ENCODE measurements at places on chromosomes 4 and X.

DNA sequence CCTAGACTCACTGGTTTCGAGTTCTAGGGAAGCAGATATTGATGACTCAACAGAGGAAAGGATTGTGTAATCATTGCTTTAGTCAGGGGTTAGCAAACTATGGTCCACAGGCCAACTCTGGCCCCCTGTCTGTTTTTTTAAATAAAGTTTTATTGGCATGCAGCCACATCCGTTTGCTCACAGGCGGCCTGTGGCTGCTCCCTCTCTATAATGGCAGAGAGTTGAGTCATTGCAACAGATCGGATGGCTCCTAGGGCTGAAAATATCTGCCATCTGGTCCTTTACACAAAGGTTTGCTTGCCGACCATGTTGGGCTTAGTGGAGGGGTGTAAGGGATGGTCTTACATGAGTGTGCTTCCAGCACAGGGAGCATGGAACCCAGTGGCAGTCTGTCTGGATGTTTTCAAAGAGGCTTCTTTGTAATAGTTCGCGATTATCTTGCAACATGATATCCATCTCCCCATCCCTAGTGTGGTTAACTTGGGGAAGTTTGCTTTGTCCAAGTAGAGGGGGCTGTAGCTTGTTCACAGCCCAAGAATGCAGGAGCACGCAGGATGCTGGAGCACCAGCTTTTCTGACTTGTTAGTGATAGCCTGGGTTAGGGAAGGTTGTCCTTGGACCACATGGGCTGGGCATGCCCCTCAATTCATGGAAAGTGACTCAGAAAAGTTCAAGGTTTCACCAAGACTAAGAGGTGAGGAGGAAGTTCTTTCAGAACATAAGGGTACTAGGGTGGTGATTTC lies 59.3 kb upstream of the CLDN34 start:
- DNase-seq: no peak

DNA sequence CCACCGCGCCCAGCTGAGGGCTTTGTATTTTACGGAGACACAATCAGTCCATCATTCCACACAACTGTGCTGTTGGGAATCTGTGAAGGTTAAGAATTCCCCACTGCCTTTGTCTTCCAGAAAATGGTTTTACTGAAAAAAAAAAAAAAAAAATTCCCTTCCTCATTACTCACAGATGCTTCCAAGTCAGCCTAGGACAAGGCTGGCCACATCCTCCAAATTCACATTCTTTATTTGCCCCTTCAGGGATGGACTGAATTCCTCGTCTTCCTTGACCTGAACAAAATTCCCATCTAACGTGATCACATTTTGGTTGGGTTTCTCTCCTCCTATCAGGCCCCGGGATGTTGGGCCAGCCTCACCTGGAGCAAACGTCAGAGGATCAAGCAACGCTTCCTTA lies 130.3 kb downstream of the DHRSX start:
- no peak for DNase-seq

DNA sequence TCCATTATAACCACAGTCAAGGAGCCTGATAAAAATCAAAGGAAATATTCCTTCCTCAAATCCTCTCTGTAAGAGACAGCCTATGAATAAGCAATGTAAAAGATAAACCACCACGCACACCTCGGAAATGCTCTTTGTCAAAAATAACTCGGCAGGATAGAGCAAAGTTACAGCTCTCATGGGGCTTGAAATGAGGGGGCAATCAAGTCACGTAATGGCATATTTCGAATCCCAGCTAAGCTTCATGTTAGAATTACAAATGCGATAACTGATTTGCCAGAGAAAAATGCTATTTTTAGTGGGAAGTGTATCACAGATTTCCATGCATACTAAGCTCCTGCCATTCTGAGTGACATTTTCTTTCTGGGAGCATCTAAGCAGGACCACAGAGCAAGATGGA lies 49.4 kb downstream of the EVC2 start:
- no peak for DNase-seq

- no peak for DNase-seq
These were observed 364.6 kb upstream of the FAT1 start for GRCh38 chr4:187088070-187088799.

DNA sequence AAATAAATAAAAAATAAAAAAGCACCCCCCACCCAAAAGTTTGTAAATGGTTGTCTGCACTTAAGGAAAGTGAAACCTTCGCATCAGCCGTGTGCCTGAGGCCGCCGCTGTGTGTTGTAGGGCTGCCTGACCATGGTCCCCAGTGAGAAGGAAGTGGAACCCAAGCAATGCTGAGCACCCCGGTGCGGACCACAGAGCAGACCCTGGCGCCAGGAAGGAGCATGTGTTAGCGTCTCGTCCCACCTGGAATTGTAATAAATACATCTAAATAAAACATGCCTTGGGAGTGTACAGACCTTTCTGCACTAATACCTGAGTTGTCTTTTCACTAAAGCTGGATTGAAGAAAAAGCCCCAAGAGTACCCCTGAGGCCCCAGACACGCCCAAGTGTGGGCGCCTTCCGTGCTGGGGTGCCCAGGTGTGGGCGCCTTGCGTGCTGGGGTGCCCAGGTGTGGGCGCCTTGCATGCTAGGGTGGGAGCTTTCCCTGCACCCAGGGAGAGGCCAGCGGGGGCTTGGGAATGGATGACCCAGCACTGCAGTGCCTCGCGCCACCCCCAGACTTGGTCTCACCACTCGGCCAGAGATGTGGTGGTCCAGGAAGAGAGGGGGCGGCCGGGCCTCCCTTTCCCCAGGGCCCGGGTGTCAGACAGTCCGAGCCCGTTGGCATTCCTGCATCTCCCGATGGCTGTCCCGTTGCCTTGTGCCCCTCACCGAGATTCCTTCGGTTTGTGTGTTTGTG lies 33.7 kb downstream of the HTT-AS start:
- DNase-seq: no peak

DNA sequence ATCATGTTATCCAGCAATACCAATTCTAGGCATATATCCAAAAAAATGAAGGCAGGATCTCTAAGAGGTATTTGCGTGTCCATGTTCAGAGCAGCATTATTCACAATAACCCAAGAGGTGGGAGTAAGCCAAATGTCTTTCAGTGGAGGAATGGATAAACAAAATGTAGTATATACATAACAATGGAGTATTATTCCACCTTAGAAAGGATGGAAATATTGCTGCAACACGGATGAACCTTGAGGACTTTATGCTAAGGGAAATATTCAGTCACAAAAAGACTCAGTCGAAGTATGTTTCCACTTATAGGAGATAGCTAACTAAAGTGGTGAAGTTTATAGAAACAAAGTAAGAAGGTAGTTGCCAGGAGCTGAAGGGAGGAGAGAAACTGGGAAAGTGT lies 74.3 kb downstream of the LARP1B start:
- DNase-seq: no peak

DNA sequence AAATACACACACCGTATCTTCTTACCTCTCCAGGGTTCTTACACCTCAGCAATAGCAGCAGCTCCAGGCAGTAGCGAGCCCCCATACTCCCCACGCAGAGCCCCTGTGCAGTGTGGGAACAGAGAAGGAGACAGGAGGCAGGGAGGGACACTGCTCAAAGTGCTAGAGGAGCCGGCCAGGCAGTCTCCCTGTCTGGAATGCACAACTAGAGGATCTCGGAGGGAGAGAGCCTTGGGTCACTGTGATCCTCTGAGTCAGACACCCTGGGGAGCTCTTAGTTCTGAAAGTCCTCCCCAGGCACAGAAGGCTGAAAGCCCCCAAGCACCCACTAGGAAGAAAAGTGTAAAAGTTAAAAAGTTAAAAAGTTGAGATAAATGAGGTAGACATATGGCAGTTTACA lies 16.0 kb downstream of the AMELX start:
- no peak for DNase-seq

DNA sequence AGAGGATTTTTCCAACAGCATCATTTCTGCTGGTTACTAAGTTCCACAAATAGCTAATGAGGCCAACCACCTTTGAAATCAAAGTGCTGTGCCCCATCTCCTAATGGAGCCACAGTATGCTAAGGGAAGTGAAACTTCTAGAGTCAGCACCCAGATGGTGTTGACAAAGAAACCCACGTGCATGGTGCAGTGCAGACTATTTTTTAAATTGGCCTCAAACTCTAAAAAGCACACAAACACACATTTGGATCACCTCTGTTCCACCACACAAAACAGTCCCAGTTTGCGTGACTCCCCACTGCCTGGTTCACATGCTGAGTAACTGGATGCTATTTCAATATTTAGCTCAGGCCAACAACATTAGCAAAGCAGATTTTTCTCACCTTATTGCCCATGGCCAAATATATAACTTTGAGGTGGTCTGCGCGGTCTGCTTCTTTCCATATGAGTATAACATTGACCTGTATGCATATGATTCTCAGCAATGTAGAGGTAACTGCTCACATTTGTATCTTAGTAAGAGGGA lies 69.9 kb downstream of the AMELX start:
- DNase-seq: no peak

GRCh38 chrX:19798423-19798822 lies 89.0 kb downstream of the SH3KBP1 start:
- no peak for DNase-seq

DNA sequence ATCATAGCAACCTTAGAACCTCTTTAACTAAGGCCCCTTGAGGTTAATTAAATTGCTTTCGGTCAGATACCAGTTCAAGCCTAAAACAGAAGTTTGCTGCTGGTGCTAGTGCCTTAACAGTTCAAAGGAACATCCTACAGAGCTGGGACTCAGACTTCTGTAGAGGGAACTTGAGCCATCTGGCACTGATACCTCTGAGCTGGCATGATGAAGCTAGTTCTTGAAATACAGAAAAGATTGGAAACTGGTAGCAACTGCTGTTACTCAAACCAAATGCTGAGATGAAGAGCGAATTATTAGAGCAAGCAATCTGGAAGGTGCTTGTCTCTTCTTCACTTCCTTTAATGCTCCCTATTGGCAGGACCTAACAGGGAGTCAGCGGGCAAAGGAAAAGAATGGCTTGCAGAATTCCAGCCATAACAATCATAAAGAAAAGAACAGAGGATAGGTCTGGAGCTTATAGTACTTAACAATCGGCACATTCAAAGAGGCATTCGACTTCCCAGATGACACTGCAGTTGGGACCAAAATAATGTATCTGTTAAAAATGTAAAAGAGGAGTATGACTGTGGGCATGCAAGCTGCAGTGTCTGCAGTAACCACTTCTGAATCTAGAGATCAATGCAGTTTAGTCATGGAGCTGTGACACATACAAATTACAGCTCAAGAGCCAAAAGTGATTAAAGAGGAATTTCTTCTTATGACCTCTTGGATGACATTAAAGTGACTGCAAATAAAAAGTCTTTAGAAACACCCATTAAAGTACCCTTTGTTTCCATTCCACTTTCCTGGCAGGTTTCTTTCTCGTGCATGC lies 298.9 kb downstream of the PDGFC start:
- DNase-seq: no peak

DNA sequence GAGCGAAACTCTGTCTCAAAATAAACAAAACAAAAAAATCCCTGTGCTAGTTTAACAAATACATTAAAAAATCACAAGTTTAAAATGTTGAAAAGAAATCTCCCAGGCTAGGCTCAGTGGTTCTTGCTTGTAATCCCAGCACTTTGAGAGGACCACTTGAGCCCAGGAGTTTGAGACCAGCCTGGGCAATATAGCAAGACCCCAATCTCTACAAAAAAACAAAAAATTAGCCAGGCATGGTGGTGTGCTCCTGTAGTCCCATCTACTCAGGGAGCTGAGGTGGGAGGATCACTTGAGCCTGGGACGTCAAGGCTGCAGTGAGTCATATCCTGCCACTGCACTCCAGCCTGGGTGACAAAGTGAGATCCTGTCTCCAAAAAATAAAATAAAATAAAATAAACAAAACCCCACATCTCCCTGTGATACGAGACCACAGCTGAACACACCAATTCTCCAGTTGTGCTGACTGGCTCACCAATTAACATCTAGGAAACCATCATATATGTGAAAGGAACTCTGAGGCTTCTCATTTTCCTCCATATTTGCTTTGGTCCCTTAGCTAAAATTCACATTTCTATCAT lies 7.3 kb downstream of the RPS4X start:
- no peak for DNase-seq

DNA sequence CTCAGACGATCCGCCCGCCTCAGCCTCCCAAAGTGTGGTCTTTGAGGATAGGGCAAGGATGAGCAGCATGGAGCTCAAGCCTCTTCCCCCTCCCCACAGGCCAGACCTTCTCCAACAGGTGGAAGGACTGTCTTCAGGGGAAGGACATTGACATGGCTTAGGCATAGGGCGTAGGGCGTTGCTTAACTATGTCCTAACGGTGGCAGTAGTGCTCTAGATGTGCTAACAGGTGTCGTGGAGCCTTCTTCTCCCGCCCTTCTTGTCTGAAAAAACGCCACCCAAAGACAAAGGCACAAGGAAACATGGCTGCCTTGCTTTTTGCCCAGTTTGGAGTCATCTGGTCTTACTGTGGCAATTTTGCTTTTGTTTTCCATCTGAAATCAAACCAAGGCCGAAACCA lies 219.8 kb downstream of the OR13H1 start:
- DNase-seq: peak; percentile 76

- no peak for DNase-seq
These were observed 26.8 kb upstream of the DUSP21 start for GRCh38 chrX:44817029-44817428.

GRCh38 chr4:75696071-75696470 lies 22.9 kb upstream of the G3BP2 start:
- no peak for DNase-seq
